ENCODE measurements at places on chromosomes 4 and X.

DNA sequence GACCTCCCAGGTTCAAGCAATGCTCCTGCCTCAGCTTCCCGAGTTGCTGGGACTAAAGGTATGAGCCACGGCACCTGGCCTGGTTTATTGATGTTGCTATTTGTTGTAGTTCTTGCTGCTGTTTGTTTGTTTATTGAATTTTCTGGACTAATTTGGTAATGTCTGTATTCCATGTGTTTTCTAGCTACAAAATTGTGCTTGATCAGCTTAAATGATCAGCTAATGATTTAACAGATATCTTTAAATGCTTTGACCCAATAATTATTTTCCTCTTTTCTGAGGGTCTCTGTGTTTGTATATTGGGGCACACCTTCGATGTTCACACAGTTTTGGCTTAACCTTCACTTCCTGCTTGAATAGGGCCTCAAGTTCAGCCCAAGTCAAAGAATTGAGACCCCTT, 488.1 kb upstream of the HTR2C start:
- no peak for DNase-seq

DNA sequence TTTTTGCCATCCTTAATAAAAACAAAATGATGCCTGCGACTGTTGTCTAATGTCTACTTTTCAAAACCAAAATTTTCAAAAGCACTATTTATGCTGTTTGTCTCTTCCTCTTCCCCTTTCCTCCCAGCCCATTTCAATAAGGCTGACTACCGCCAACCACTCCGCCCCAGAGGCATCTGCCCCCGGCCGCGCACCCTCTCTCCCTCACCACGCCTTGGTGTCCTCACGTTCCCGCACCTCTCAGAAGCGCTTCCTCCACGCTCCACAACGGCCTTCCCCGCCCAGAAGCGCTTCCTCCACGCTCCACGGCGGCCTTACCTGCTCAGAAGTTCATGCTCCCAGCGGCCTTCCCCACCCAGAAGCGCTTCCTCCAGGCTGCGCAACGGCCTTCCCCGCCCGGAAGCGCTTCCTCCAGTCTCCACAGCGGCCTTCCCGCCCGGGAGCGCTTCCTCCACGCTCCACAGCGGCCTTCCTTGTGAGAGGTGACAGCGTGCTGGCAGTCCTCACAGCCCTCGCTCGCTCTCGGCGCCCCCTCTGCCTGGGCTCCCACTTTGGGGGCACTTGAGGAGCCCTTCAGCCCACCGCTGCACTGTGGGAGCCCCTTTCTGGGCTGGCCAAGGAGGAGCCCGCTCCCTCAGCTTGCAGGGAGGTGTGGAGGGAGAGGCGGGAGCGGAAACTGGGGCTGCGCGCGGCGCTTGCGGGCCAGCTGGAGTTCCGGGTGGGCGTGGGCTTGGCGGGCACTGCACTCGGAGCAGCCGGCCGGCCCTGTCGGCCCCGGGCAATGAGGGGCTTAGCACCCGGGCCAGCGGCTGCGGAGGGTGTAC, 490.4 kb upstream of the ZFP42 start:
- no peak for DNase-seq

DNA sequence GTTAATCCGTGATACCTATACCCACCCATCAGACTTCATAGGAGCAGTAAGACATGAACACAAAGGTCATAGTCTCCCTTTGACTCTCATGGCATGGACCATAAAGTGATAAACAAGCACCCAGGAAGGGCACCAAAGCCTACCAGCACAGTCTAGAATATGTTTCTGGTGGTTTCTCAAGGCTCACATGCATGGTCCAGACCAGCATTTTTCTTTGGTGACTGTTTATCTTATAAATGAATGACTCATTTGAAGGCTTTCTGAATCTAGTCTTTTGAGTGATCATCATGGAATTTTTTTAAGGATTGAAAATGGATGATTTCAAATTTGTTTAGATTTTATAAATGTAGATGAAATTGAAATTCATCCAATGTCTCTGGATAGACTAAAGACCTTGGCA, 32.0 kb upstream of the AMELX start:
- DNase-seq, result no peak

DNA sequence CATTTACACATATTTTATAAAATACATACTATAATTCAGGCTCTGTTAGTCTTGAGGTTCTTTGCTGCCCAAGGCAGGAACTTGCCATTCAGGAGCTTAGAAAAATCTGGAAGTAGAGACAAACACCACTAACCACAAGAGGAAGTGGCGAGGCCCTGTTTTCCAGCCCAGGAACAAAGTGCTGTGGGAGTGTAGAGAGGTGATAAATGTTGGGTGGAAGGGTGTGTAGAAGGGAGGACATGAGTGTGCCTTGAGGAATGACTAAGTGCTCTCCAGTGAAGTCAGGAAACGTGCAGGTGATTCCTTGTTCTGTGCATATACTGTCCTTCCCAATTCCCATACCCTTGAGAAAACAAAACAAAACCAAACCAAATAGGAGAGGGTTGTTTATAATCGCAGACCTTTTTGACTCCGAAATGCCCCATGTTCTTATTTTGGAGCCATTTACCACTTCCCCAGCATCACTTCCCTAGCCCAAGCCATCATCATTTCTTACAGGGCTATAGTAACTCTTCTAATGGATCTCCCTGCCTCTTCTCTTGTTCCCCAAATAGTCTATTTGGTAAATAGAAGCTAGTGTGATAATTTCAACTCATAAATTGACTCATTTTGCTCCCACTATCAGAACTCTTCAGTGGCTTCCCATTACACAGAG, 83.2 kb downstream of the GPAT3 start:
- no peak for DNase-seq

DNA sequence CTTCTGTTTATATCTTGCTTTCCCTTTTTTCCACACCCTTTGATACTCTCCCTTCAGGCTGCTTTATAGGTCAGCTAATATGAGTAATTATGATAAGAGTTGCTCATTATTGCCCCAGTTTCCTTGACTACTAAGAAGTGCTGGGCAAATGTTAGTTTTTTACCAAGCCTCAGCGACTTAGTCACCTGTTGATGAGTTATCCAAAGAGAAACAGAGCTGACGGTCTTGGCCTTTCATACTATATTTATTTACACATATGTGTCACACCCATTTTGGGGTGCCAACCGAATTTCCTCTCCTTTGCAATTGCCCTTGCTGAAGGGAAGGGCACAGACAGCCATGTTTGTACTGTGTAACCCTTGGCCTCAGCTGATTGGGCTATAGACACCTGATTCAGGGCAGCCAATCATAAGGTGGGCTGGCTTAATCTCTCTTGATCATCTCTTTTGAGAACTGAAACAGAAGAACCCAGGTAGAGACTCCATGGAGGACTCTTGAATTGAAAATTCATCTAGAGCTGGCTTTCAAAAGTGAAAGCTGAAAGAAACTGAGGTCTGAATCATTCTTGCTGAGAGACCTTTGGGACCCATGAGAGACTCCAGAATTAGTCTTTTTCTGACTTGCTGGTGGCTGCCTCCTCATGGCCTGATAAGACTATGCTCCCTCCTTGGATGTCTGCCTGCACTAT, 111.7 kb upstream of the RPS6KA3 start:
- peak; percentile 87 for DNase-seq

- no peak for DNase-seq
These were observed 828.9 kb downstream of the GLUD2 start for GRCh38 chrX:121876305-121876704.

DNA sequence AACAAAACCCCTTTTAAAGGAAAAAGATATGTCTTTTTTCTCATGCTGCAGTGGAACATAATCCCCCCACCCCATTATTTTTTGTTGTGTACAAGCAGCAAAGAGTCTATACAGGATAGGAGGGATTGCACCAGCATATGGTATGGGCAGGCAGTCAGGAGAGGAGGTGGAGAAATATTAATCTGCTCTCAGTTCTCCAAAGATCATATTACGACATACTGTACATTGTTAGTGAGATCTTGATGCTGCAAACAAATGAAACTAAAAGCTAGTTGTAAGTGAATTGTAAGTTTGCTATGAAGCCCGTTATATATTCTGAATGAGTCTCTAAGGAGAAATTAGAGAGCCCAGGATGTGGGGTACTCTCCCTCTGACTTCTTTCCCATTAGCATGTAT, 75.3 kb downstream of the RAPGEF2 start:
- DNase-seq, result no peak

GRCh38 chrX:16601885-16602284, 48.1 kb upstream of the S100G start:
- no peak for DNase-seq

DNA sequence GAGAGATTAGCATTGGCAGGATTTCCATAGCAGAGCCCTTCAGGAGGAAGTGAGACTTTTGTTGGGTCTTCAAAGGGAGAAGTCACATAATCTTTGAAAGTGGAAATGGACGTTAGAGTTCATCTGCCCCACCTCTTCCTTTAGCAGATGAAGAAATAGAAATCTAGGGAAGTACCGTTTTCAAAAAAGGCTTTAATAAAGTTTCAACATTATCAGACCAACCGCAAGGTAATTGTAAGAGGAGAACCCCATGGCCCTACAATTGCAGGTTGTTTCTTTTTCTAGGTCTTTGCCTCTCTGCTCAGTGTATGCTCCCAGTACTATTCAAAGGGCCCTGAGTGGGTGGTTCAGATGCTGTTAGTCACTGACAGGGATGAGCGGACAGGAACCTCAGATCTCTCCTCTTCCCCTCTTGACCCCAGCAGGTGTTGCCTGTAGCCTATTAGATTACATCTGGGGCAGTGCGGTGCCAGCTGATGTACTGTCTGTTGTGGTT, 48.6 kb upstream of the AP1S2 start:
- DNase-seq, result no peak

DNA sequence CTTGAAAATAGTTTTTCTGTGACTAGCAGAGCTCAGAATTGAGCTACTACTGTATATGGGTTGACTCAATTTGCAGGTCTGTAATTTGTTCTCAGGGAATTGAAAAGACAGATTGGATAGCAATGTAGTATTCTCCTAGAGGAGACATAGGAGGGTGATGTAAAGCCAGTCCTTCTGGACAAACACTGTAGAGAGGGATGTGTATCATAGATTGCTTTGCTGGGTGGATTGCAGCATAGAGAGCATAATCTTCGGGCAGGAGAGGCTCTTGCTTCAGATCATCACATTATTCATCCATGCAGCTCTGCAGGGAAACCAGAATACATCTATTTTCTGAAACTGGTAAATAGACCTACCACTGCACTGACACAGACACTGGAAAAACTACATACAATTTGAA, 1110.5 kb downstream of the RAPGEF2 start:
- DNase-seq, result no peak

- no peak for DNase-seq
These were observed 31.5 kb downstream of the CASP3 start for GRCh38 chr4:184617600-184618196.

DNA sequence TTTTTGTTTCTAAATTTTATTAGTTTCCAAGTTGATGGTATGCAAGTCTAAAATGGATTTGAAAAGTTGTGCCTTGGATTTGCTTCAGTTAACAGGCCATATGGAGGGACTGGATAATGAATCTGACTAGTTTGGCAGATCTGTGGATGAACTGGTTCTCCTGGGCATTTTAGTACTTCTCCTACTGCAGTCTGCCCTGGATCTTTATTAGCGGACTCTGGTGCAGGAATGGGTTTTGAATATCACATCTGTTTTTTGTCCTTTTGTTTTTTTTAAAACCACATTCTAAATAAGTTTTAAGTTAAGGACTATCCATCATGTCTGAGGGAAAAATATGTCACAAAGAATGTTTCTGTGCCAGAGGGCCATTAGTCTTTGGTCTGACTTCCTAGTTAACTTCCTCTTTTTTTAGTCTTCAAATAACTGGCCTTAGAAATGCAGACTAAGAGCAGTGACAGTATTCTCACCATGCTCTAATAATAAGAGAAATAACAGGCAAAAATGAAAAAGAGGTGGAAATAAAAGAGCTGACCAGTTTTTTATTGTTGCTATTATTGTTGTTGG, 13.9 kb upstream of the DCK start:
- no peak for DNase-seq

DNA sequence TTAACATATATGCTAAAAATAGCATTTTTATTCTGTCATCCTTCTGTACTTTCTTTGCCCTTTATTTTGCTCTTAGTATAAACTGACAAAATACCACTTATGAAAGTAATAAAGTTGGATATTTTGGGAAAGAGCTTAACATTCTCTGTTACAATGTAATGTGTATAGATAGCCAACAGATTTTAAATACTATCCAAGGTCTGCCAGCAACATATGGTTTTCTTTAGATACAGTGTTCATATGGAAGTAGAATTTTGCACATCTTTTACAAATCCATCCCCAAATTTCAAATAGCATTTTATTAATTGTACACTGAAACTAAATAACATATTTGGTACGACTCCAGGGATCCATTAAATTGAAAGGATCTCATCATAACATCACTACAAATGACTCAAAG, 268.6 kb upstream of the PCDH18 start:
- no peak for DNase-seq

GRCh38 chr4:88528861-88529260, 5.3 kb upstream of the PYURF start:
- no peak for DNase-seq

DNA sequence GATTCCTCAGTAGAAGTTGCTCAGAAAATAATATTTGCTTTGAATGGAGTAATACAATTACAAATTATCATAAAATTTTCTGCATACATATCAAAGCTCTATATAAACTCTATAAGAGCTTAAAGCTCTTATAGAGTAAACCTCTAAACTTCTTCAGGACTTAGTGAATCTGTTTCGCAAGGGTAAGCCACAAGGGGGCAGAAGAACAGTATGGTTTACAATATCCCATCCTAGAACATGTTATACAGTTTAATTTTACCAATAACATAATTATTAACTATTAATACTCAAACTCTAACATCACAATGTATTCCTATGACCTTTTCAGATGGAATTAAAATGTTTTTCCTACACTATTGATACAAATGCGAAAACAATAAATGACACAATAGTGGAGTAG, 33.8 kb upstream of the SPANXN1 start:
- DNase-seq, result no peak

GRCh38 chr4:56870946-56871345, 36.8 kb upstream of the REST start:
- peak; percentile 44 for DNase-seq

DNA sequence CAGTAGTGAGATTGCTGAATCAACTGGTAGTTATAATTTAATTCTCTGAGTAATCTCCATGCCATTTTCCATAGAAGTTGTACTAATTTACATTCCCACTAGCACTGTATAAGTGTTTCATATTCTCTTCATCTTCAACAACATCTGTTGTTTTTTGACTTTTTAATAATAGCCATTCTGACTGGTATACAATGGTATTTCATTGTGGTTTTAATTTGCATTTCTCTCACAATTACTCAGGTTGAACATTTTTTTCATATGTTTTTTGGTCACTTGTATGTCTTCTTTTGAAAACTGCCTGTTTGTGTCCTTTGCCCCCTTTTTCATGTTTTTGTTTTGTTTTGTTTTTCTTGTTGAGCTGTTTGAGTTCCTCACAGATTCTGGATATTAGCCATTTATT, 880.2 kb downstream of the RAPGEF2 start:
- DNase-seq, result no peak

GRCh38 chr4:111718763-111719559, 426.3 kb upstream of the FAM241A start:
- DNase-seq, result no peak

DNA sequence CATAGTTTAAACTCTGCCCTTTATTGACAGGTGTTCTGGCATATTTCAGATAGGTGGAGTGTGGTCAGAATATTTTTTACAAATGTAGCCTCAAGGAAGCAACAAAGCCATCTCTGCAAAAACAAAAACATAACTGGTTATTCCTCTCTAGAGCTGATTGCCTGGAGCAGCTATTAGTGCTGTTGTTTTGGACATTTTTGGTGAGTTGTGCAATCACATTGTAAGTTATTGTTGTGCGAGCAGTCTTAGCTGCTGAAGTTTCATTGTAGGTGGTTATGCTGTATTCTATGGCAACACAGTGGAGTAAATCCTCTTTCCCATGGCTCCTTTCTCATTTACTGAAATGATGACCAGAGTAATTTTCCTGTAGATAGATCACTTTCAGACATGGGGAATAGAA, 1413.0 kb downstream of the PCDH7 start:
- DNase-seq, result no peak

Data from NCI-H2029 (cell line).